ENCODE measurements at places on chromosomes 1 and 21. TPM values are rescaled to one million over a fixed set of nuclear protein-coding genes. Genes with fewer than 3 reads are reported as not detected.

NBPF4 gene
- 0.25 TPM for total RNA-seq

OR2L8 gene
- total RNA-seq = not detected

RIPPLY3 gene
- 0.73 TPM for total RNA-seq

SAMD11 gene
- 28.0 TPM for total RNA-seq

All from A549 treated with DMSO at 1 μM for 4 hours (cell line).